Pancreas (tissue), 10 donors: ENCODE measurements at places on chromosomes 5 and 9. TPM values are rescaled to one million over a fixed set of nuclear protein-coding genes. Genes with fewer than 3 reads are reported as not detected.

- no peak for DNase-seq
Observed at GRCh38 chr9:132319421-132320110, 35.2 kb downstream of the SETX start.

DNA sequence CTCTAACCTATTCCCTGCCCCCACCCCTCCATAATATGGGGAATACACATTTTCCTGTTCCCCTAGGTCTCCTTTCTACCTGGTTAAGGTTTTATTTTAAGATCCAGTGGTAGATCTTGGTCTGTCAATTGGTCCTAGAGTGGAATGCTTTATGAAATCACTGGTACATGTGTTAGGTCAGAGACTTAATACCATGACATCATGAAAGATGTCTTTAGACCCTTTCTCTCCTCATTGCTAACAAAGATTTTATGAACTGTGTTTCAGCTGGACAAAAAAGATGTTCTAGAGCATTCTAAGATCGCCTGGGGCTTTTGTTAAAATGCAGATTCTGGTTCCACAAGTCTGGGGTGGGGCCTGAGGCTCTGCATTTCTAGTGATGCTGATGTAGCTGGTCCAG, 9.1 kb downstream of the GSN start:
- DNase-seq, result no peak

GRCh38 chr5:179870952-179871351, 12.3 kb upstream of the MRNIP start:
- DNase-seq, result no peak

DNA sequence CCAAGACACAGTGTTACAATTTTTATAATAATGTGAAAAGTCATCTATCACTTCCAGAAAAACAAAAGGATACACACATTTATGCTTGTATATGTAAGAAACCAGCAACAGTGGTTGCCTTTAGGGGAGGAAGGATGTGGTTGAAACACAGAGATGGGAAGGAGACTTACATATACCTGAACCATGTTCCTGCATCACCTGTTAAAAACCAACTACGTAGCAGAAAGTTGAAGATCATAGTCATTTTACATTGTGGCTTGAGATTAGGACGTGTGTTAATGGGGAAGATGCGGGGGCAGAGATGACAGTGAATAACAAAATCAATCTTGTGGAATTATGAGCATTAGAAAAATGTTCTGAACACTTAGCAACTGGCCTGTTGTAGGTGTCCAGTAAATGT, 307.3 kb downstream of the MLLT3 start:
- DNase-seq, result no peak

DNA sequence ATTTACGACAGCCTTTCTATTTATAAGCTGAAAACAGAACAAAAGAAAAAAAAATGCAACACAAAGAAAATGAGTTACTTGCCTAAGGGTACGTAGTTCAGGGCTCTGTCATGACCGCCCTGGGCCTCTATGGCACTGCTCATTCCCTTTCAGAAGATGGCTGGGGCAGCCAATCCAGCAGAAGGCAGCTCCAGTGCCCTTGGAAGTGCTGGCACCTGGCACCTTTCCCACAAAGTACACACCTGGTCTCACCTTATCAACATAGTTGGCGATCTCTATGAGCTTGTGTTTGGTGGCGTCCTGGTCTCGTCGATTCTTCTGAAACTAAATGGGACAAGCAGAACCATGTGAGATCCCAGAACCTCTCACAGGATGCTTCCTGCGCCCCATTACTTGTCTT, 53.2 kb downstream of the NIPAL4 start:
- DNase-seq, result peak; percentile 69

DNA sequence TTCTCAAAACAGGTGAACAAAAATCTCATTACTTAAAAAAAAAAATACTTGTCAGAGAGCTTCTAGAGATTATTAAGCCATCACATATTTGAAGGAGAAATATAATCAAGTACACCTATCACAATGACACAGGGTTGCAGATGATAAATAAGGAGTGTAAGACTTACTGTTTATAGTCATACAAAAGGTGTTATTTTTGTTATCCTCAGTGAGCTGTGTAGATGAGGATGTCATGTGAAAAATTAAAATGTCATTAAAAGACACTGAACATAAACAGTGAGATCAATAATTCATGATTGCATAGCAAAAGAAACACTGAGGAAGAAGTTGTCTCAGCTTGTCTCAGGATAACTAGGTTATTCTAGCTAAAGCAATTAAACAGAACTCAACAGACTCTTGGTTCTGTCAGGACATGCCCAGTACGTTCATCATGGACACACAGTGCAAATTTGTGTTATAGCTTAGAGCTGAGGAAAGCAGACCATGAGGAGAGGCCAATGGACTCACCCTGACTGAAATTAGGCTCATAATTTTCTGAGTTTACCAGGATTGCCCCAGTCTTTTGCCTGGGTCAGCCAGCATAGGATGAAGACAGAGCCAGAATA, 1162.6 kb upstream of the C9orf72 start:
- no peak for DNase-seq

- peak; percentile 16 for DNase-seq
Observed at GRCh38 chr9:14400658-14400995, 86.7 kb upstream of the NFIB start.

- no peak for DNase-seq
Observed at GRCh38 chr5:132176987-132177386, 50.7 kb downstream of the P4HA2 start.

GRCh38 chr9:122382901-122383850, 12.4 kb downstream of the PTGS1 start:
- DNase-seq, result no peak

DNA sequence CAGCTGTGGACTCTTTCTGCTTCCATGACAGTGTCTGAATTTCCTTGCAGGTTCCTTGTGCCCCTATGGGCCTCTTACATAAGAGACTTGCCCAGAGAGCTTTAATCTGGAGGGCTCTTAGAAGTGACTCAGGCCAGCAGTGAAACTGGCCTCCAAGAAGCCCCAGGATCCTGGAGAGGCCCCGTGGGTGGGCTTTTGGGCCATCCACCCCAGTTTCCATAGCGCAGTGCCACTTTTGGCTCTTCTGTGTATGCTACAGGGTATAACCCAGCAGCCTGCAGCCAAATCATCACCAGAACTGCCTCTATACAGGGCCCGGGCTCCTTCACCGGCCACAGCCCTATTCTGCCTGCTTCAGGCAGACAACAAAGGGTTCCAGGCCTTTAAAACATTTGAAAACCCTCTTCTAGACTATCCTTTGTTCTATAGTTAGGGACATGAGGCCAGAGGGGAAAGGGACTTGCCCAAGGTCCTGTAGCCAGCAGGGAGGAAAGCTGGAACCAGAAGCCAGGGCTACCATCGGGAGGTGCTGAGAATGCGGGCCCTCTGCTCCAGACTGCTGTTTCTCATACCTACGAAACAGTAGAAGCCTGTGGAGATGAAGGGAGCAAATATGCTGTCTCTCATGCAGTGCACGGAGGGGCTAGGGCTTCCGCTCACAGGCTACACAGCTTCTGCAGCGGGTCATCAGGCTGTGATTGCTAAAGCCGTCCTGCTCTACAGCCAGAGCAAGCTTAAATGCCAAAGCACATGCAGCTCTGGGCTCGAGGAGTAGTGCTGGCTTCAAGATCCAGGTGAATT, 18.0 kb downstream of the SH3PXD2B start:
- no peak for DNase-seq

- DNase-seq, result no peak
Observed at GRCh38 chr5:146007989-146008388, 71.6 kb downstream of the SH3RF2 start.

- DNase-seq, result no peak
Observed at GRCh38 chr5:93240228-93240834, 340.7 kb downstream of the NR2F1-AS1 start.

- DNase-seq, result no peak
Observed at GRCh38 chr9:15711531-15711930, 158.7 kb downstream of the CCDC171 start.

DNA sequence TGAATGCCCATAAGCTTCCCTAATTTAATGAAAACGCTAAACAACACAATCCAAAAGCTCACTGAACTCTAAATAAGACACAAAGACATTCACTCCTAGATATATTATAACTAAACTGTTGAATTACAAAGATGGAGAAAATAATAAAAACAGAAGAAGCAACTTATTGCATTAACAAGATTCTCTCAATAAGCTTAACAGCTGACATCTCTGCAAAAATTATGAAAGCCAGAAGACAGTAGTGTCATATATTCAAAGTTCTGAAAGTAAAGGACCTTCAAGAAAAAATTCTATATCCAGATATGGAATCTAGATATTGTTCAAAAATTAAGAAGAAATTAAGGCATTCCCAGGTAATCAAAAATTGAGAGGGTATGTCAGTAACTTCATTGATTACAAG, 957.8 kb upstream of the TYRP1 start:
- no peak for DNase-seq

DNA sequence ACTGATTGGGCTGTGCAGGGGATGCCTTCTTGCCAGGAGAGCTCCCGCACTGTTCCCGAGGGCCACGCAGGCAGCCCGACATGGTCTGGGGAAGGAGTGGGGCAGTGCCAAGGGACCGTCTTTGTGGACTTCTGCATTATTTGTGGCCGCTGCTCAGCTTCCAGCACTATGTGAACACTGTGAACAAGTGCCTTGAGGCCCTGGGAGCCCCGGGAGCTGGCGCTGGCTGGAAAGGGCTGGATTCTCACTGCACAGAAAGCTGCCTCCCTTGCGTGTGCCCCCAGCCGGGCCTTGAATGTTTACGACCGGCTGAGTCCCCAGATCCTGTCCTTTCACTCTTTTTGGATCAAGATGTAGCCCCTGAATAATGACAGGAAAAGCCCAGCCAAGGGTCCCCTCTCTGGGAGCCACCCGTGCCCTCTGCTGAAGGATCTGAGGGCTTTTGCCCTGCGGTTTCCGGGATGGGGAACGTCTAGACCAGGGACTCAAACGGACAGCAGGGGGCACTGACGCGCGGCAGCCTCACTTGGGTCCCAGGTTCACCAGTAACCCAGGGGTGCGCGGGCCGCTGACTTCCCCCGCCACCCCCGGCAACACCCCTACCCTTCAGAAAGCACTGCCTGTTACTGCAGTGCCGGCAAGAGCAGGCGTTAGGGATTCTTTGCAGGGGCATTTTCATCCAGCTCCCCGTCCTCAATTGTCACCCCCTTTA, 98.9 kb upstream of the FCN2 start:
- DNase-seq, result no peak

DNA sequence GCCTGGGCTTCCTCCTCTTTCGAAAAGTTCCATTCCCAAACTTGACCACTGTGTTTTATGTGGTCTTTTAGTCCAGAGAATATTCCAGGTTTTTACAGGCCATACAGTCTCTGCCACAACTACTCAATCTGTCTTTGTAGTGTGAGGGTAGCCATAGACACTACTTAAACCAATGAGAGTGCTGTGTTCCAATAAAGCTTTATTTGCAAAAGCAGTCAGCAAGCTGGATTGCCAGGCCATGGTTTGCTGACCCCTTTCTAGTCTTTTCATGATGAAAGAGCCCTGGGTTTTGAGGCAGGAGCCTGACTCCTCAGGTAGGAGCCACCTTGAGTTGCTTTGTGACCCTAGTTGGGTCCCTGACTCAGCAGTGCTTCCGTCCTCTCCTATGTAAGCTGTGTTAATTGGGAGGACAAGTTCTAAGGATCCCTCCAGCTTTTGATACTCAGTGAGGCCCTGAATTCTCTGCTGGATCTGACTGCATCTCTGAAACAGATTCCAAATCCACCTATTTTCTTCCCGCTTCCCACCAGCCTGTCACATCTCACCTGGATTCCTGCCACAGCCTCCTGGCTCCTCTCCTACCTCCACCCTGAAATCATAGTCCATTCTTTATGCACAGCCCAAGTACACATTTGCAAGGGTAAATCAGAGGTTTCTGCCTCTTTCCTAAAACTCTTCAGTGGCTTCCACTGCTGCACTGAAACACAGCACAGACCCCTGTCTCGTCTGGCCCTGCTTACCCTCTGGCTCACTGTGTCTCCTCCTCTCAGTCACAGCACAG, 13.5 kb downstream of the GALNT10 start:
- DNase-seq, result no peak

GRCh38 chr5:68823301-68823700, 270.5 kb upstream of the SLC30A5 start:
- DNase-seq, result no peak

- no peak for DNase-seq
Observed at GRCh38 chr5:960551-960950, 48.1 kb upstream of the NKD2 start.

DNA sequence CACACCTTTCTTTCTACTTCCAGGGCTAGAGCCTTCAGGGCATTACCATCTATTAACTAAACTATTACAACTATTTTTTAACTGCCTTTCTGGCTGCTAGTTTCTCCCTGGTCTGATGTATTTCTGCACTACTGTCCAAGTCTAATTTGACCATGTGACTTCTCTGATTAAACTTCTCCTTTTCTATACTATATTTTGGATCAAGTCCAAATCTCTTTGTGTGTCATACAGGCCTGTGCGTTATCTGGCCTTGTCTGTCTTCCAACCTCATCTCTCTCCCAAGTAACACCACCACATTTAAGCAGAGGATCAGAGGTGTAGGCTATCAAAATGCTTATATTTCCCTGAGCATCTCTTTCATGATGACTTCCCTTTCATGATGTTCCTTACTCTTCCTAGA, 47.2 kb upstream of the OR13F1 start:
- DNase-seq, result no peak

- peak; percentile 89 for DNase-seq
Observed at GRCh38 chr9:113993838-113994540, 84.1 kb downstream of the AMBP start.

DNA sequence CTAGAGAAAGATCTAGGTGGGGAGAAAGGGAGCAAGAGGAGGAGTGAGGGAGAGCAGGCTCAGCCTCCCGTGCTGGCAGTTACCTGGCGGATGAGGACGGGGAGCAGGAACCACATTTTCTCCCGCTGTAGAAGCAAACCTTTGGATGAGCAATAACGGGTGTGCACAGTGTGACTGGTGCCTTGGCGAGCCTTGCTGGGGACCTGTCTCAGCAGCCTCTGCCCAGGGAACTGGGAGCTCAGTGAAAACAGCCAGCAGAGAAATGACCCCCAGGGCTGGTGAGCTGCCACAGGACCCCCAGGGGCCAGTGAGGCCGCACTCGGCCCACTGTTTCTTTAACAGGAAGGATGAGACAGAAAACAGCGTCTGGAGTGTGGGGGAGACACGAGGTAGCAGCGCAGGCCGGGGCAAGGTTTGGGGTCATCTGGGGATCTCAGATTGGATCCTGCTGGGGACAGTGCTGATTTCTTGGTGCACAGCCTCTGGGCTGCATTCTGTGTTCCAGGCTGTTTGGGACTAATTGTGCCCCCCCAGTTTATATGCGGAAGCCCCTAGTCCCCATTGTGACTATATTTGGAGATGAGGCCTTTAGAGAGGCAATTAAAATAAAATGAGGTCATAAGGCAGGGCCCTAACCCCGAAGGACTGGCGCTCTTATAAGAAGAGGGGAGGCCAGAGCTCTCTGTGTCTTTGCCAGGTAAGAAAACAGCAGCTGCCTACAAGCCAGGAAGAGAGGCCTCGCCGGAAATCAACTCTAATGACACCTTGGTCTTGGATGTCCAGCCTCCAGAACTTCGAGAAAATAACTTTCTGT, 118.8 kb upstream of the PHYKPL start:
- no peak for DNase-seq

- no peak for DNase-seq
Observed at GRCh38 chr5:24272741-24273140, 372.0 kb downstream of the CDH10 start.

F2R gene
- 15.0 TPM for total RNA-seq

CD274 gene
- total RNA-seq, result 1.5 TPM

ZDHHC11B gene
- 7.5 TPM for total RNA-seq

PKD2L2 gene
- total RNA-seq, result not detected

HSPB3 gene
- total RNA-seq, result not detected

EDIL3 gene
- total RNA-seq, result 0.63 TPM

TERT gene
- total RNA-seq, result not detected

SLC12A7 gene
- 17.4 TPM for total RNA-seq
